ENCODE measurements at places on chromosomes 12 and 14.

DNA sequence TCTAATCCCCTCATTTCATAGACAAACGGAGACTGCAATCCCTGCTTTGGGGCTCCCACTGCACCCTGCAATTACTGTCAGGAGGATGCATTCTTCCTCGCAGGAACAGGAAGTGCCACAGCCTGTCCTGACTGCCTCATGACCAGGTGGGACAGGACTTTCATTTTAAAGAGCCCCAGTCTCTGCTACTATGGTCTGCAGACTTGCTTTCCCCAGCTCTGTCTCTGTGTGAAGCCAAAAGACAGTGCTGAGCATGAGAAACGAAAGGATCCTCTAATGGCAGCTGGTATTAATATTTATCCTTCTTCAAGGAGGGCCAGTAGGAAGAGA, 60.0 kb upstream of the PNMA1 start:
- no peak for DNase-seq

DNA sequence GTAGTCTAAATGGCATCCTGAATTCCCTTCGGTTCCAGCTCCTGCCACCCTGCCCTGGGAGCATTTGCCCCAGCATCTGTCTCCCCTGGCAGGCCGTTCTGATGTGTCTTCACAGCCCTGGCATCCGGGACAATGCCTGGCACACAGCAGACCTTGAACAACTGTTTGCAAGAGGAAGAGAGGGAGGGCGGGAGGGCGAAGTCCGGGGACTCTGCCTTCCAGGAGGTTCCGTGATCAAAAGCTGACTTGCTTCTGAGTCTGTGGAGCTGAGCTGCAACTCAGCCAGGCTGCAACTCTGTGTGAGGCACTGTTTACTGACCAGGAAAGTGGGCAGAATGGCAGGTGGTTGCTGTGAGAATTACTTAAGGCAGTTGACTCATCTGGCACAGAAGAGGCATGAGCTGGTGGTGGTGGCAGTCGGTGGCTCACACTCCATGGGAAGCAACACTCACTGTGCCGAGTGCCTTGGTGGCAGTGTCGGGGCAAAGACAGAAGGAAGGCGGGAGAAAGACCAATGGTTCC, 61.1 kb upstream of the DLK1 start:
- no peak for DNase-seq

- no peak for DNase-seq
These were observed 140.0 kb downstream of the NDUFA12 start for GRCh38 chr12:94863321-94864035.

- no peak for DNase-seq
These were observed 2.6 kb downstream of the MLXIP start for GRCh38 chr12:122081083-122081696.

- peak; percentile 84 for DNase-seq
These were observed 843 bp upstream of the NUAK1 start for GRCh38 chr12:106139422-106140171.

DNA sequence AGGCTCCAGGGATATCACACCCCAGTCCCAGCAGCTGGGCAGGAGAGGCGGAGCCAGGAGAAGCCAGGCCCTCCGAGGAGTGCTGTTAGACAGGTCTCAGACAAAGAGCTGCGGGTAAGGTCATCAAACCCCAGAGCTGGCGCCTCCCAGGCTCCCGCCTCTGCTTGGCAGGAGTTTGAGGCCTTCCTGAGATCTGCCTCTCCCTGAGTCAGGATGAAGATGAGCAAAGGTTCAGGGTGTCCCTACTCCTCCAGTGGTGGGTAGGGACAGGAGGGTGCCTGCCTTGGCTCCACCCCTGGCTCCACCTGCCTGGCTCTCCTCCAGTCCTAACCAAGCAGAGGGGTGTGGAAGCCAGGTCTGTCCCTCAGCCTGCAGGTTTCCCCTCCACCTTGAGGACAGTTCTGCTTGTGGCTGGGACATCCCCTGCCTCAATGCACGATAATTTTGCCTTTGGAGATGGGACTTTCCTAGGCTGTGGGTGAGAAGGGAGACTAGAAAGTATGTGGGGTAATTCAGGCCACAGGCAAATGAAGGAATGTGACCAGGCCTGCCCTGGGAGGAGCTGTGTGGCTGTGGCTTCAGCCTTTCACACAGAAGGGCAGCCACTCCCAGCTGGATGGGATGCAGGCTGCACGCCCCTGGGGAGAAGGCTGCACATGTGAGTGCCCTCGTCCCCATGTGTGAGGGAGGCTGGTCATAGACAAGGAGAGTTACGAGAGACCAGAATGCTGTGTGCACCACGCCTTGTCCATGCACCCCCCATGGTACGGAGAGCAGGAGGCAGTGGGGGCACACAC, 2.2 kb downstream of the PLEKHG6 start:
- no peak for DNase-seq

- DNase-seq, result no peak
These were observed 70.0 kb downstream of the FLRT2 start for GRCh38 chr14:85599939-85600338.

- DNase-seq, result no peak
These were observed 628 bp downstream of the SNRPF start for GRCh38 chr12:95859344-95859816.

DNA sequence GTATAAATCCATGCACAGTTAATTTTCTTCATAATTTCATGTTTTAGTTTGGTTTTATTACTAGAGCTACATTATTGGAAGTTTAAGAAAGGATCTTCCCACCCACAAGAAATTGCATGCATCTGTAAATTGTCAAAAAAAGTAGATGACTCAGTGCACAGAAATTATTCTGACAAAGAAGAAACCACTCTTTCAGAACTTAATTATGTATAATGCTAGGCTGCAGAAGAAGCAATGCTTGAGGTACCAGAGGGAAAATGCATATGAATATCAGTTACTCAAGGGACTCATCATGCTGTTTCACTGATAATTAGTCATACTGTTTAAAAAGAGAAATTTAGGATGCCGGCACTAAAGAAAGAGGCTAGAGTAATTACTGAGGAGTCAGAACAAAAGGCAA, 147.0 kb downstream of the SLC16A7 start:
- no peak for DNase-seq

- DNase-seq, result no peak
These were observed 10.2 kb upstream of the DHRS7 start for GRCh38 chr14:60175255-60175902.

GRCh38 chr14:32324601-32325000, 4.5 kb upstream of the AKAP6 start:
- DNase-seq, result no peak

DNA sequence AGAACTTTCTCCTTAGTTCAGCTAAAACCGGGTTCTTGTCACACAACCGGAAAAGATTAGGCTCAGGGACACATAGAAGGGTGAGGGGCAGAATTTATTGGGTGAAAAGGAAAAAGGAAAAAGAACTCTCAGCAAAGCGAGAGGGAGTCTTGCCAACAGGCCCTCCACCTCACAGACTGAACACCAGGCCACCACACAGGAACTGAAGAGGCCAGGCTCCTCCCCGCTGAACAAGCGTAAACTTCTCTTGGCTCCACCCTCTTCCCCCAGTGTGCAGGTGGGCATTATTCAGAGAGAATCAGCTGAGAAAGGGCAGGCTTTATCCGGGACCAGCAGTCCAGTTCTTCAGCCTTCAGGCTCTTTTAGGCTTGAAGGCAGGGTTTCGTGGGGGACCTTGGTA, 125.6 kb upstream of the FGD4 start:
- no peak for DNase-seq

DNA sequence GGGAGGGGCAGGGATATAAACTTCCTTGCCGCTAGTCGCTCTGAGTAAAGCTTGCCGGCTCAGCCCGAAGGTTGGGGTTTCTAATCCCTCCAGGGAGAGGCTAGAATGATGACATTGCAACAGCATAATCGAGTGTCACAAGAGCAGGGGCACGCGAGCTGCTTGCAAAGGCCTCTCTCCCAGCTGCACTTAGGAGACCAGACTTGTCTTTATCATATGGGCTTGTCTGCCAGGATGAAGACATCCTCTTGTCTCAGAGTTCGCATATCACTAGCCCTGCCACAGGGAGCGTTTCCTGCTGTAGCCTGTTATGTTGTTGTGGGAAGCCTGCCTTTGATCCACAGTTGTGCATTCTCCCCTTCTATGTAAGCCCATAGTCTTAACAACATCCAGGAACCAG, 180.0 kb downstream of the ESR2 start:
- peak; percentile 56 for DNase-seq

DNA sequence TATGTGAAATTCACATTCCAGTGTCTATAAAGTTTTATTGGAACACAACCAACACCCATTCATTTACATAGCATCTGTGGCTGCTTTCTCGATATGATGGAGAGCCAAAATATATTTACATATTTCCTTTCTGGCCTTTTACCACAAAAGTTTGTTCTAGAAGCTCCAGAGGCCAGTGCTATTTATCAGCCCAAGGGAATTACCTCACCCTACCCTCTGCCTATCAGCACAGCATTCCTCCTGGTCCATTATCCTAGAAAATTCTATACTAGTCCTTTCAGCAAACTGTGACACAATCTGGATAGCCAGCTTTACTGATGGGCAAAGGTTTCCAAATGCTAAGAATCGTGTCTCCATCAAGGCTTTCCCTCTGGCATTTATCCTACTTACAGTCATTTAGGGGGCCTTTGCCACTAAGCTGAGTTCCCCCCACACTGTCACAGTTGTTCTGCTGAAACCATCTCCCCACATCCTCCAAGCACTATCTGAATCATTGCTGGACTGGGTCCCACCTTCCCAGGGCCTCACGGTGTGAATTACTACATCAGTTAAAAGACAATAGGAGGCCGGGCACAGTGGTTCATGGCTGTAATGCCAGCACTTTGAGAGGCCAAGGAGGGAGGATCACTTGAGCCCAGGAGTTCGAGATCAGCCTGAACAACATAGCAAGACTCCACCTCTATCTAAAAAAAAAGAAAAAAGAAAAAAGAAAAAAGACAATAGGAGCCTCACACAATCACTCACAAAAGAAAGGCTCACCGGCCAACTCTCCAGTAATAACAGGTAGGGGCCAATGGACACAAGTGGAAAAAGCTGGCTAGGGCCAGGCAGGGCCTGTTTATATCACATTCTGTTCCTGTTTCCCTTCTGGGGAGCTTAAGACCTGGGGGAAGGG, 12.1 kb downstream of the SYNE3 start:
- no peak for DNase-seq

DNA sequence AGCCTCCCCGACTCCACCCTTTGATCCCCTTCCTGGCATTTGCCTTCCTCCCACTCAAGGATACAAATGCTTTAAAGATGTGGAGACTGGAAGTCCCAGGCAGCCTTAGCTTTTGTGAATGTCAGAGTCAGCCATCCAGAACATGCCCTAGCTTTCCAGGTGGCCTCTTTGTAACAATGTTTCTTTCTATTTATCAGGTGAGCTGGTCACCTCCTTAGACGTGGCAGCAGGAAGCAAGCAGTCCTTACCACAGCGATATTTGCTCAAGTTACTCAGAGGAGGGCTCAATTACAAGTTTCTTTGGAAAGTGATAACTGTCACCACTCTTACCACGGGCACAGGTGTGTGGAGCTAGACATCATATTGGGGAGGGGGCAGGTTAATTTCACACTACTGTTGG, 4.9 kb downstream of the GALNT6 start:
- no peak for DNase-seq

DNA sequence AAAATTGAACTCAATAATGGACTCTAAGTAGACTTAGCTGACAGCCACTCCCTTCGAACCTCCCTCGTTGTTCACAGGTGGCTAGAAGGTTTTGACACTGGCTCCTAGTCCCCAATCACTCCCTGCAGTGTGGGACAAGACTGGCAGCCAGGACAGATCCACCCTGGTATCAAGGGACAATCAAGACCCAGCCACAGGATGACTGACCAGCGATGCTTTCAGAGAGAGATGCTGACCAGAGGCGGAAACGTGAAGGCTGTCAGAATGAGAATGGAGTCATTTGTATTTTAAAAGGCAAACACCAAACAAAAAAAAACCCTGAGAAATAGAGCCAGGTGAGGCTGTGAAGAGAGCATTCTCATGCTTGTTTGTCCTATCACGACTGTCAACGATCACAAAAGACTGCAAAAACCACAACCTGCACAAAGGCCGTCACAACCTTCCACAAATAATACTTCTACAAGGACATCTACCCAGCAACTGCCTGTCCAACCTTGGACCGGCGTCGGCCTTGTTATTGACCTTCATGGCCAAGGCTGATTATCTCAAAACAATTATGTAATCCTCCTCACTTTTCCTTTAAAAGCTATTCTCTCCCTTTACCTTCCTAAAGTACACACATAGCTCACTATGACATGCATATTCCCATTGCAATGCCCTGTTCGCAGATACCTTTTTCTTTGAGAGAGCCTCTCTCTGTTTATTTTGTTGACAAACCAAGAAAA, 13.2 kb downstream of the EIF5 start:
- no peak for DNase-seq

DNA sequence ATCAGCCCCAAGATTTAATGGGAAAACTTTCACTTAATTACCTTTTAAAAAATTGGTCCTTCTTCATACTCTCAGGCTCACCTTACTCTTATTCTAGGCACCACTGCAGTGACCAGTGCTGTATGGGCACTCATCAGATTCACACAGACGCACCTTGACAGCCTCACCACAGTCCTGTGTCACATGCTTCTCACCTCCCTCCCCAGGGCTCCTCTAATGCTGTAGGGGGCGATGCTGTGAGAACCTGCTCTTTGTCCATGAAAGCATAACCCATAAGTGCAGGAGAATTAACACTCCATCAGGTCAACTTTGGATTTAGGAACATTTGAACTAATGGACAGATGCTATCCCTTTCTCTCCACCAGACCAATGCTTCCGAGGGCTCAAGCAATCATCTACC, 13.9 kb upstream of the PPP4R3A start:
- no peak for DNase-seq

GRCh38 chr12:1226951-1227350, 235.9 kb downstream of the ERC1 start:
- DNase-seq, result no peak

DNA sequence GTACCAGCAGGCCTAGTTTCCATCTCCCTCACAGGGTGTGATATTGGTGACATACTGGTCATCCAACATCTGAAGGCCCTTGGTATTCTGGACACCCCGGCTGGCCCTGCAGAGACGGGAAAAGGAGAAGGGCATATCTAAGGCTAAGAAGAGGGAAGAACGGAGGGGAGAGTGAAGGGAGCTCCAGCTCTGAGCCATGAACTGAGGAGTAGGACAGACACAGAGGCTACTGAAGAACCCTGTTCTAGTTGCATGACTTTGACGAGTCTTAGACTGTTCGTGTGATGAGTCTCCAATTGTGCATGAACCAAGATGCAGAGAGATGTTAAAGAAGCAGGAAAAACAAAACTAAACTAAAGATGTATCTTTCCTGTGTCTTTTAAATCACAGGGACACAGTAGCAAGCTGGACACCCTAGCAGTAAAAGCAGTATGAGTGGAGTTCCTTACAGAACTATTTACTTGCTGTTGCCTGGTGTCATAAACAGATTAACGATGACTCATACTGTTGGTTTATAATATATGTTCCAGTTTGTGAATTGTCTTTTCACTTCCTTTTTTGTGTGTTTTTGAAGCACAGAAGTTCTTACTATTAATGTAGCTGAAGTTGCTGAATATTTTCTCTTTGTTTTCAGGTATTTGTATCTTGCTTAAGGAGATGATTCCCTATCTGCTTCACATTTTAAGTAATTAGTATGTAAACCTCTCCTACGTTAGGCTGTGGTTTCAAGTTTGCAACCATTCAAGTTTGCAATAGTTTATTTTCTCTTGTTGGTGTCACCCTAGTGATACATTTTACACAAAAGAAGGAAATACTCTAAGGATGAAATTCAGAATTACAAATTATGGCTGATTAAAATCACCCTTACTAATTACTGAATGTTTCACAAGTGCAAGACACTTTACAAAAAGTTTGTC, 15.7 kb downstream of the FAR2 start:
- DNase-seq, result no peak

GRCh38 chr14:54893151-54893760, 9.4 kb downstream of the GCH1 start:
- DNase-seq, result no peak

- no peak for DNase-seq
These were observed 436 bp downstream of the ASB2 start for GRCh38 chr14:93975791-93976476.
